ENCODE measurements at places on chromosomes 13 and 19.

DNA sequence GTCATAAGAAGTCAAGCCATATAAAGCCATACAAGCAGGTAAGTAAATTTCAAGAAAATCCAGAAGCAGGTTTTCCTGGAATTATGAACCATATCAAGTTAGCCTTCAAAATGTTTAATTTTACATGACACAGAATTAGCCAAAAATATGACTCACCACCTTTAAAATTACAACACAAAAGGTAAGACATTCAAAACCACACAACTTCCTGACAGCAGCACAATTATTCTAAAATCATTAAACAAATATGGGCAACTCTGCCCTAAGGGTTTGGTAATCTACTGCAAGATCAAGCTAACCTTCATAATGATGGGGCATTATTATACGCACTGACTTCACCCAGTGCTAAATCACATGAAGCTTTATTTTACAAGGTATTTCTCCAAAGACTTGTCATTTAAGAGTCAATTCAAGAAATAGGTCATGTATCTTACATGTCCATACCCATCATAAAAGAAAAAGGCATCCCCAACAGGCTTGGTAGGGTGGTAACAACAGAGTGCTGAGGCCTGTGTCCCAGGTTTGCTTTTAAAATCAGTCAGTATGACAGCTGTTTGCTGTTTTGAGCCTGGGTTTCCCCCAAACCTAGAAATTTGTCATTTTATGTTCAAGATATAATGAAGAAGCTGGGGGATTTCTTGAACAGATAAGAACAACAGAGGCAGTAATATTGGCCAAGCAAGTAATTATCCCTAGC lies 15.2 kb downstream of the RCBTB1 start:
- no peak for DNase-seq

GRCh38 chr13:23050126-23050525 lies 130.7 kb upstream of the SGCG start:
- no peak for DNase-seq

DNA sequence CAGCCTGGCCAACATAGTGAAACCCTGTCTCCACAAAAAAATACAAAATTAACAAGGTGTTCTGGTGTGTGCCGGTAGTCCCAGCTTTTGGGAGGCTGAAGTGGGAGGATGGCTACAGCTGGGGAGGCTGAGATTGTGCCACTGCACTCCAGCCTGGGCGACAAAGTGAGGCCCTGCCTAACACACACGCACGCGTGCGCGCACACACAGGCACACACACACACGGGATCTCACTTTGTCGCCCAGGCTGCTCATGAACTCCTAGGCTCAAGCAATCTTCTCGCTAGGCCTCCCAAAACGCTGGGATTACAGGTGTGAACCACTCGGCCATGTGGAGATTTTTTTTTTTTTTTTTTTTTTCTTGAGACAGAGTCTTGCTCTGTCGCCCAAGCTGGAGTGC lies 3.2 kb upstream of the BTBD2 start:
- DNase-seq: no peak

DNA sequence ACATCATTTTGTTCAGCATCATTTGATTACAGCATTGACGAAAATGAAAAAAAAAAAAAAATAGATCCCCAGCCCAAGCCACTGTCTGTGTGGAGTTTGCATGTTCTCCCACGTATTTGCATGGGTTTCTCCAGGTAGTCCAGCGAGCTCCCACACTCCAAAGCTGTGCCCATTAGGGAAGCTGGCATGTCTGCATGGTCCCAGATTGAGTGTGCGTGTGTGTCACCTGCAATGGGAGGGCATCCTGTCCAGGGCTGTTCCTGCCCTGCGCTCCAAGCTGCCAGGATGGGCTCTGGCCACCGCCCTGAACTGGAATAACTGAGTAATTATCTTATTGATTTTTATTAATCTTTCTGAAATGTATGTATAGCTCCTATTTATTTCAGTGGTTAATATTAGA lies 88.6 kb downstream of the KLF12 start:
- DNase-seq: no peak

GRCh38 chr19:15249972-15250639 lies 17.9 kb upstream of the EPHX3 start:
- DNase-seq: no peak

DNA sequence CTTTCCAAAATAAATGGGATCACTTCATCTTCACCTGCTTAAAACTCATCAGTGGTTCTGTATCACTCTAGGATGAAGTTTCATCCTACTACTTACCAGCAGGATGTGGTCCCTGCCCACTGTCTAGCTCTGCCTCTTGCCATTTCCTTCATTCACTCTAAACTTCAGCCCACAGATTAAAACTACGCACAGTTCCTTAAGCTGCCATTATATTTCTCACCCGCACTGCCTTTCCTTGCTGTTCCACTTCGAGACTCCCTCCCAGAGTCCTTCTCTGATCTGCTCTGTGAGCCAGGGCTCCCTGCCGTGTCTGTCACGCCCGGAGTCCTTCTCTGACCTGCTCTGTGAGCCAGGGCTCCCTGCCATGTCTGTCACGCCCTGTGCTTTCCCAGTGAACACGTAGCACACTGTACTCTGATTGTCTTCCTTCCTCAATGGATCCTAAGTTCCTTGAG lies 52.0 kb upstream of the NPAS1 start:
- peak; percentile 75 for DNase-seq

- DNase-seq: no peak
Observed at GRCh38 chr13:86585835-86586234, 786.6 kb upstream of the SLITRK6 start.

DNA sequence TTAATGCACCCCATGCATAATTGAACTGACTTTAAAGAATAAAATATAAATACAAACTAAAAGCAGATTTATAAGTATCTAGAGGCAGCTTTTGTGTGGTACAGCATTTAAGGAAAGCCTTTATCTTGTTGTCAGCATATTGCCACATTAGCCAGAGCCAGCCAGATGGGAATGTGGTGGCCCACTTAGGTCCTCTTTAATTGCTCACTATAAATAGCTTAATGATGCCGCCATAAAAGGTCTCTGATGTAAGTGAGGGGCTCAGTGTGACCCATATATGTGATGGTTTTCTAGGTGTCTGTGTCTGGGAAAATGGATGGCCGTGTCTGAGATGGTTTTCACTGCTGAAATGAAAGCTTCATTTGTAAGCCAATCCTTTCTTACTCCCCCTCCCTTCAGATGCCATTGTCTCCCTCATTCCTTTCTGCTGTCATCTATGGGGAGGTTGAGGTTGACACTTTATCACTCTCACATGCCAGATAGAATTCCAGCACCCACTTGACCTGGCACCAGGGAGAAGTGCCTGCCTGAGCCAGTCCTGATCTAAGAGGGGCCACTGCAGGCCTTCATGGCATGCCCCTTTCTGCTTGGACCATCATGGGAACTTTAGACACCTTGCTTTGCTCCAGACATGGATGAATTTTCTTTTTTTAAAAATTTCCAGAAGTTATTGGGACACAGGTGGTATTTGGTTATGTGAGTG lies 135.3 kb downstream of the MTUS2 start:
- DNase-seq: no peak

DNA sequence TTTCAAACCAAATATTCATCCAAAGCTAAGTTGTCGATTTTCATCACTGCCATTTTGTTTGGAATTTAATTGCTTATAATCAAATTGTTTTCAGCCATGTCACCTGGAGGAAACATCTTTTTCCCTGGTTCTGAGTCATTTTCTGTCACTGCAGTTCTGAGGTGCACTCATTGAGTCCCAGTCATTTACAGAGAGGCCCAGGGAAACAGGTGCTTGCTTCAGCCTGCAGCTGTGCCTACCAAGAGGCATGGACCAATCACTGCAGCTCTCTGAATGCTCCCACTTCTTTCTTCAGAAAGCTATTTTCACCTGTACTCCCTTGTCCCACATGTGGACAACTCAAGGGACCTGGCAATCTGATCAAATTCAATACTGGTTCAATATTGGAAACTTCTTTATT lies 308.1 kb downstream of the COG6 start:
- no peak for DNase-seq

GRCh38 chr13:26968431-26969341 lies 202.9 kb downstream of the USP12 start:
- peak; percentile 92 for DNase-seq

GRCh38 chr19:35290381-35291127 lies 1.4 kb upstream of the MAG start:
- no peak for DNase-seq

- no peak for DNase-seq
Observed at GRCh38 chr19:51096473-51097165, 11.6 kb downstream of the CTU1 start.

DNA sequence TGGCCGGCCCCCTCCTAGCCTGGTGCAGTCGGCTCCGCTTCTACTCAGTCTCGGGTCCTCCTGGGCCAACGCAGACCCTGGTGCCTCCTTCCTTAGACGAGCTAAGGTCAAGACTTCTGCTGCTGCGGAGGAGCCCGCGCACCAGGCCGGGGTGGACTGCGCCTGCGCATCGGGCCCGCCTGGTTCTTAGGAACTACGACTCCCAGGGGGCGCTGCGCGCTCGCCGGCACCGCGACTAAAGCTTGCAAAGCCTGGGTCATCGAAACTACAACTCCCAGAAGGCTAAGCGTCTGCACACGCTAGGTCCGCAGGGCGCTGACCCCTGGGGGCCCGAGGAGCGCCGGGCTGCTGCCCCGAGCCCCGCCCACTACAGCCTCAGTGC lies at the start of gene ZNF835:
Gene ZNF835 (minus strand): TSS at position 145 of the 382 bp plus-strand sequence. CDS start 6,559 bp downstream, outside the sequence.
- DNase-seq: peak; percentile 84

- no peak for DNase-seq
Observed at GRCh38 chr19:35169221-35169995, 14.9 kb downstream of the FXYD5 start.

DNA sequence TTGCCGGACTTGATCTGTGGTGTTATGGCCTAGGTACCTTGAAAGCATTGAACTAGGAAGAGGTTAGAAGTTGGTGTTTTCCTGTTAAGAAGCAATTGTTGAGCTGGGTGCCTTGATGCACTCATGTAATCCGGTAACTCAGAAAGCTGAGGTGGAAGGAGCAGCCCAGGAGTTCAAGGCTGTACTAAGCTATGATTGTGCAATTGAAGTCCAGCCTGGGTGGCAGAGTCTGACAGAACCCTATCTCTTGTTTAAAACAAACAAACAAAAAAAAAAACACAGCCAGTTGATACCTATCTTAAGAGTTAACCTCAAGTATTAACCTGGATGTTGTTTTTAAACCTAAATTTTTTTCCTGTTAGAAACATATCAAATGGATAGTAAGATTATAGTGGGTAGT lies 19.3 kb downstream of the SAFB start:
- no peak for DNase-seq

- DNase-seq: no peak
Observed at GRCh38 chr19:31104451-31104850, 244.8 kb downstream of the TSHZ3 start.

GRCh38 chr13:47256618-47257017 lies 359.8 kb upstream of the HTR2A start:
- DNase-seq: no peak

GRCh38 chr19:56660381-56661107 lies 11.0 kb downstream of the ZNF835 start:
- no peak for DNase-seq

- peak; percentile 35 for DNase-seq
Observed at GRCh38 chr13:28100150-28101121, at the start of gene FLT3. Gene FLT3 (minus strand): TSS chr13:28100576. CDS start chr13:28100510, 66 bp downstream.

DNA sequence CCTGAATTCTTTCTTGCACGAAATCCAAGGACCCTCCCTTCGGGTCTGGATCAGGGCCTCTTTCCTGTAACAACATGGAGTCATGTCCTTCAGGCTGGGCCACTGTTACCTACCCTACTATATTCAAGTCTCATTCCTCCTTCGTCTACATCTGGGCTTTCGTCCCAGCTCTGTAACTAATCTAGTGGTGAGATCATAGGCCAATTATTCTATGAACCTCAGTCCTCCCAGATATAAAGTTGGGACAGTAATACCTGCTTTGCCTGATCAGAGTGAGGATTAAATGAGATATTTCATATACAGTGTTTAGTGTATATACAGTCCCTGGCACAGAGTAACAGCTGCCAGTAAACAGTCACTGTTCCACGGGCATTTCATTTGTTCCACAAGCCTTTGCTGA lies 48.3 kb upstream of the ATP12A start:
- no peak for DNase-seq

DNA sequence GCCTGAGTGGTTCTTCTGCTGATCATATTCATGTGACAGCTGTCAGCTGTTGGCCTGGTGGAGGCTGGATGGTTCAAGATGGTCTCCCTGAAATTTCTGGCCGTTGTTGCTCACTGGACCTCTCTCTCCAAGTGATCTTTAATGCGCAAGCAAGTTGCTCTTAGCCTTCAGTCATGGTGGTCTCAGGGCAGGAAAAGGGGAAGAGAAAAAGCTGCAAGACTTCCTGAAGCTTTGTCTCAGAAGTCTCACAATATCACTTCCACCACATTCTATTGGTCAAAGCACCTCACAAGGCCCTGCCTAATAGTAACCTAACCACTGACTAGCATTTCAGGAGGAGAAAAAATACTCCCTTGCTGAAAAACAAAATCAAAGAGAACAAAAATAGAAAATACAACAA lies 1.6 kb upstream of the ZNF567 start:
- DNase-seq: no peak
